NCI-H1930 (cell line): ENCODE measurements at places on chromosomes 12 and 14.

- no peak for DNase-seq
These were observed 63.5 kb downstream of the FGD4 start for GRCh38 chr12:32462908-32463307.

DNA sequence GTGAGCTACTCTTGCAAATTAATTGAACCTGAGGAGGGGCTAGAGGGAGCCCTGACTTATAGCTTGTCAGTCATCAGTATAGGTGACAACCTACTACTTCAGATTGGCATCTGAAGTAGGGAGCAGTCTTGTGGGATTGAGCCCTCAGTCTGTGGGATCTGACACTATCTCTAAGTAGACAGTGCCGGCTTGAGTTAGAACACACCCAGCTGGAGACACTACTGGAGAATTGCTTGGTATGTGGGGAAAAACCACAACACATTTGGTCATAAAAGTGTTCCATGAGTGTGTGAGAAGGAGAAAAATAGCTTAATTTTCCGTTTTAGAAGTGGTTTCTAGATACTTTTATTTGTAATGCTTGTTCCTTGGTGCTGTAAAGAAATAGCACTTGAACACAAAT, 30.5 kb upstream of the DDHD1 start:
- no peak for DNase-seq

- no peak for DNase-seq
These were observed 45.7 kb downstream of the TRAFD1 start for GRCh38 chr12:112170971-112171596.

DNA sequence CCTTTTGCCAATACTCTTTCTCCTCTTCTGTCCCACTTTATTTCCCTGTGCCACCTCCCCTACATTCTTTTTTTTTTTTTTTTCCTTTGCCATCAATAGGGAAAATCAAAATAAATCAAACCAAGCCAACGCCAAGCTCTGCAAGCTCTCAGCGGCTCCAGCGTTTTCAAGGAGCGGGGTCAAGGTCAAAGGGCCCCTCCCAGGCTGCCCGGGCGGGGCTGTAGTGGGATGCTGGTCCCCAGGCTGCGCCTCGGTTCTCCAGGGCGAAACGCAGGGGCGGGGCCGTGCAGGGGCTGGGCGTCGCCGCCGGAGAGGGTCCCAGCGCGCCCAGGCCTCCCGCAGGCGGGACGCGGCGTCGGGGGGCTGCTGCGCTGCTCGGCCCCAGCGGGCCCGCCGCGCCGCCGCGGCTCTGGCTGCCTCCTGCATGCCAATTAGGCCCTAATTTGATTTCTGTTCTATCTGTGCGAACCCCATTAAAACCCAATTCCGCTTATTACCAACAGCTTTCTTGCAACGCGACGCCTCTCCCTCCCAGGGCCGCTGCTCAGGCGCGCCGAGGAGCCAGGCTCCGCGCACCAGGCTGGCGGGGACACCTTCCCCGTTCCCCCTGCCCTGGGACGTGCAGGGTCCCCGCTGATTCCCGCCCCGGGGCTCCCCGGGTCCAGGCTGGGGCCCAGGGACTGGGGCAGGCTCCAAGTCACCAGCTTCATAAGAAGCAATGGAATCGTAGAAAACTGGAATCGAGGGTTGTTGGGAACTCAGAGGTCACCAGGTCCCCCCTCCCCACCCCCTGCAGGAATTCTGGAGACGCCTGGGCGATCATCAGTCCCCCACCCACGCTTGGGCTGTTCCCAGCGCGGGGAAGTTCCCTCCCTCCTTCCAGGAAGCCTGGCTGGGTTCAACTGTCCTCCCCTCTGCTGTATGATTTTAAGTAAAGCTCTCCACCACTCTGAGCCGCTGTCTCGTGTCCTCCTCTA, 50.7 kb upstream of the MAP1LC3B2 start:
- no peak for DNase-seq

- DNase-seq, result no peak
These were observed 380.2 kb downstream of the NAV3 start for GRCh38 chr12:78210894-78211302.

- no peak for DNase-seq
These were observed 30.6 kb downstream of the CLECL1 start for GRCh38 chr12:9702255-9702654.
